GM23248 (cell line): ENCODE measurements at places on chromosomes 7 and 10. TPM values are rescaled to one million over a fixed set of nuclear protein-coding genes. Genes with fewer than 3 reads are reported as not detected.

DNA sequence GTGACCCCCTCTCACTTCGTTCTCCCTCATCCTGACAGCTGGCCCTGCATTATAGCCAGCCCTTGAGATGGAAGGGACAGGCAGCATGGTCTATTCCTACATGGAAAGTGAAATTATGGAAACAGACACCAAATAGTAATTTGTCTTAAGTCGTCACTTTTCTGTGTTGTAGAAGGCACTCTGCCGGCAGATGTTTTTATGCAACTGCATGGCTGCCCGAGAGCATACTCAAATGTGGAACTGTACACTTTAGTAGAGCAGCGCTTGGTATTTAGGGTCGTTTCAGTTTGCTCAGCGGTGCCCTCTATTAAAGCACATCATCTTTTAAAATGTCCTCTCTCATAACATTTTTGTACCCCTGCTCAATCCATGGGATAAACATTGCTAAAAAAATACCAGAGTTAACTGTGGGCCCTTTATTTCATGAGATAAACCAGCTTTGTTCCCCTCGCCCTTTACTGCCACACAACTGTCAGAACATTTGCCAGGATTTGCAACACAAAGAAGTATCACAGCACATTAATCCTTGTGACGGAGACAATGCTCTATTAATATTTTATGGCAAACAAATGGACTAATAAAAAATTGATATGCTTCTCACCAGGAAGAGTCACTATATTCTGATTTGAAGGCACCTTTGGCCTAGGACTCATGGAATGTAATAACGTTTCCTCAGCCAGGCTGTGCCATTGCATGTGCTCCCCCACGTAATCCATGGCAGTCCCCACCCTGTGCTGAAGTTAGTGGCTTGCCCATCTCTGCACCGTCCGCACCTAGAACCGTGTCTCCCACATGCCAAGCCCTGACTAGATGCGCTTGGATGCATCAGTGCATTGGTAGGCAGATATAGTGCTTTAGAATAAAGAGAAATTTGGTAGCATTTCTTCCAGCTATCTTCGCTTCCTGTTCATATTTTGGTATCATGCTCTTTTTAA is 221.3 kb downstream of the PAXIP1 start:
- DNase-seq, result no peak

- no peak for DNase-seq
Measured at GRCh38 chr10:53843736-53844362, 957.2 kb downstream of the PCDH15 start.

Gene MYH16
- total RNA-seq, result not detected in 2 replicates

Gene PAX4
- not detected in 2 replicates for total RNA-seq

DNA sequence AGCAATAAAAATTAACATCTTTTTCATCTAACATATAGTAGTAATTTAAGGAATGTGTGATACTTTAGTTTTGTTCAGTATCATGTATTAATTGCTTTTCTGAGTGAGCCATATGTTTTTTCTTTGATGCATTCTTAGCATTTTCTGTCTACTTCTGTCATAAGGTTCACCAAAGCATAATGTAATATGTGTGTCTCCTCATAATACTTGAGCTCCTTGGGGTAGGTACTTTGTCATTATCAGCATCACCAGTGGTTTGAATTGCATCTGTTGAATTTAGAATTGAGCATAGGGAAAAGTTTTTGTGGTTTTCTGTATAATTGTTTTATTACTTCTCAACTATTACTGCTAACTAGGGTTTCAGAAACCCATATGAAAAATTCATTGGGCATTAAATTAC is 26.5 kb downstream of the VPS50 start:
- no peak for DNase-seq

GRCh38 chr10:107728807-107729206 is 564.3 kb upstream of the SORCS1 start:
- no peak for DNase-seq

DNA sequence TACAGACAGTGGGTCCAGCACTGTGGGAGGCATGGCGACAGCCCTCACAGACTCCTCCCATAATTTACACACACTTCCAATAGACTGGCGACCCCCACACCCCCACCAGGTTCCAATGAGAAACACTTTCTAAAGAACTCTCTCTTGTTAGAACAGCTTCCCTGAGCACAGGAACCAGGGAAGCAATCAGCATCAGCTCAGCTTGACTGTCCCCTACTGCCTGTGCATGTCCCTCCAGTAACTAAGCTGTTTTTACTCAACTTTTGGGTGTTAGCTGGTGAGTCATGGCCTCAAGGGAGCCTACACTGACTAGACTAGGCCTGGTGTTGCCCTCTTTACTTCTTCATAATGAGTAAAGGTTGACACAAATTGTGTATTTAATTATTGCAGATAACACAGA is 32.6 kb upstream of the HERPUD2 start:
- DNase-seq, result peak; percentile 75

Gene LOXL4
- 496 and 507 TPM in 2 replicates for total RNA-seq

DNA sequence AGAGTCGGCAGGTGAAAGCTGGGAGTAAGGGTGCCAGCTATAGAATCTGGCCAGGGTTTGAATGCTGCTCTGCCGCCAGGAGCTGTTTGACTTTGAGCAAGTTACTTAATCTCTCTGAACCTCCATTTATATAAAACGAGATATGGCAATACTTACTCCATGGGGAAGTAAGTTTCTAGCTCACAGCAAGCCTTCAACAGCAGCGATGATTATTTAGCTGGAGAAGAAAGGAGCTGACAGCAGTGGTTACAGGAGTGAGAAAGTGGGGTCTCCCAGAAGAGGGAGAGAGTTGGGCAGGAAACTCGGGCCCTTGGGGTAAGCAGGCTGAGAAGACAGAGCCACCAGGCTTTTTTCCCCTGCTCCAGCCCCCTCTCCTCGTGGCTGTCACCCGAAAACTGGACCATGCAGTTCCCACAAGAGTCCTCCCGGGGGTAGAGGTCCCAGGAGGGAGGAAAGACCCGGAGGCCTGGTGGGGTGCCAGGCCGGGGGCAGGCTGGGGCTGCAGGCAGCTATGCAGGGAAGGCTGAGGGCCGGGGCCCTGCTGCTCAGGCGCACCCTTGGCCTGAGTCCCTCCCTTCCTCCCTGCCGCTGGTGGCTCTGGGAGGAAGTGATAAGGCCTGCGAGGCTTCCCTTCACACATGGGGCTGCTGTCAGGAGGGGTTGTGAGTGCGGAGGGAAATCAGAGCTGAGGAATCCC is 3.5 kb downstream of the NOS3 start:
- no peak for DNase-seq

Gene C10orf71
- total RNA-seq, result not detected in 2 replicates

GRCh38 chr7:158206341-158206740 is 381.3 kb downstream of the PTPRN2 start:
- no peak for DNase-seq

DNA sequence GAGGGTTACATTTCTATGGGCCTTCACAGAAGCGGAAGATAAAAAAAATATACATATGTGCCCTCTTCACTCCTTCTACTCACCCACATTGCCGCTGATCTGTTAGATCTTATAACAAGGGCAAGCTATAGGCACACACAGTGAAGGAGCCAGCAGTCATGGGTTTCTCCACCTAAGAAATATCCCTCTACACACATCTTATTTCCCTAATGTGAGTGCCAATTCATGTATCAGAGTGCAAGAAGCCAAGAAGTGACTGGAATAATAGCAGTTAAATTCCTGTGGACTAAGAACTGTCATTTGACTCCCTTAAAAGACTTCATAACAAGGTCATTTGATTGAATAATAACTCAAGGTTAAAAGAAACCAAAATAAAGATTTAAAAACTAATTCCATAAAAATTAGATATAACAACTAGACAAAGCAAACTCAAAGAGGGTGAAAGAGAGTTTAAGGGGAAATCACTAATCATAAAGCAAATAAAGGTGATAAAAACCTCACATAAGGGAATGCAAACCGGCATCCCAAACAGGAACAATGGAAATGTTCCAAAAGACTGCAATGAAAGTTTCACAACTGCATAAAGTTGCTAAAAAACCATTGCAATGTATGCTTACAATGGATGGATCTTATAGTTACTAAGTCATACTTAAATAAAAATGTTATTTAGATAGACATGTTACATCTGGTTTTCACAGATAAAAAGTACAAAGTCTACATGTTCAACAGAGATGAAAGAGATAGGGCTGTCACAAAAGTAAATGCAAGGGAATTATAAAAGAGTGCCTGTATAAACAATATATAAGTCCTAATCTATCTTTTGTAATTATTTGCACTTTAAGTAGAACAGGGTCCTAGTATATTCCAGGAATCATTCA is 42.8 kb downstream of the ARHGAP21 start:
- DNase-seq, result peak; percentile 59

DNA sequence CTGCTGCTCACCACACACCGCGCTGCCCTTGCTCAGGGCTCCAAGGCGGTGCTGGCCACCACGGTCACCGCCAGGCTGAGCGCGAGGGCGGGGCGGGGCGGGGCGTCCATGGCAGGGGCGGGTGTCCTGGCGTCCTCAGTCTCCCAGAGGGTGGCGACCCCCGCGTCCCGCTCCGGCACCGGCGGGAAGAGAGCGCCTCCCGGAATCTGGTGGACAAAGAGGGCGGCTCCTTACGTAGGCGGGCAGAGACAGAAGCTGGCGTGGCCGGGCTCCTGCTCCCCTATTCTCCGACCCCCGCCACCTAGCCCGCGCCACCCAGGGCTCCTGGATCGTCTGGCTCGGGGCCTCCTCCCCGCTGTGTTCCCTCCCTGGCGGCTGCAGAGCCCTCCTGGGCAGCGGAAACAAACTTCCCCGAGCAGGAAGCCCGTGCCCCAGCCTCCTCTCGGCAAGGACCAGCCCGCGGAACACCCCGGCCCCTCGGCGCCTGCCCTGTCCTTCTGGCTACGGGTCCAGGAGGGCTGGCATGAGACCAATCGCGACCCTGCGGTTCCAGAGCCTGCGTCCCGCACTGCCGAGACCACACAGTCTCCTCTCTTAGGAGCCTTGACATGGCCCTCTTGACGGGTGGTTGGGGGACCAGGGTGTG is 133.8 kb upstream of the ZNF92 start:
- DNase-seq, result peak; percentile 23

Gene ELMO1
- total RNA-seq, result not detected in 2 replicates

- peak; percentile 63 for DNase-seq
Measured at GRCh38 chr7:66326501-66327215, 121.5 kb downstream of the TPST1 start.

Gene CPXM2
- 19.8 and 21.2 TPM in 2 replicates for total RNA-seq

DNA sequence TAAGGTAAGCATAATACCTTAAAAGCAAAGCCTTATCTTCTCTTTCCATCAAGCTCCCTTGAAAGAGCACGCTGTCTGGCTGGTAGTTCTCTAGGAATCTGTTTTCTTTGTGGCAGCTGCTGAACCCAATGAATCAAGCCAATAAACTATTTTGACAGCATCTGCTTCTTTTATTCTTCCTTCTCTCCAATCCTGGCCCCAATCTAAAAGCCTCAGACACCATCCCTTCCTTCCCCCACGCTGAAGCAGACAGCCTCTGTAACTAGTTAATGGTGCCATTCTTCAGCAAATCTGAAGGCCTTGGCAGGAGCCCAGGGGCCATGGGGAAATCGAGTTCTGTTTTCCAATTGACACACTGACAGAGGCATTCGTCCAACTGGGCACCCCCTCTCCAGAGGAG is 186.6 kb upstream of the LYZL1 start:
- DNase-seq, result no peak

Gene CALCR
- not detected in 2 replicates for total RNA-seq

DNA sequence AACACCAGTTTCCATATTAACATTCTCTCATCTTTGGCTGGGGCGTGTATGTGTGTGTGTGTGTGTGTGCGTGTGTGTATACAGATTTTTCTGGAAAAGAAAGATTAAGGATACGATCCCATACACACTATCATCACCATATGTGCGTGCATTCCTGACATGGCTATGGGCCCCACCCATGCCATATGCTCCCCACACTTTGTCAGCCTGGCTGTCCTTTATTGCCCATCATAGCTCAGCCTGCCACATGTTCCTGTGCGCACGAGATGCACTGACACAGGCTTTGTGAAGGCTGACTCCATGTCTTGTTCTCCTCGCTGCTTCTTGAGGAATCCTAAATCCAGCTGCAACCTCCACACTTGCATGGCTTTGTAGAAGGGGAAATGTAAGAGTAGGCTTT is 984.1 kb downstream of the LRMDA start:
- DNase-seq, result no peak

DNA sequence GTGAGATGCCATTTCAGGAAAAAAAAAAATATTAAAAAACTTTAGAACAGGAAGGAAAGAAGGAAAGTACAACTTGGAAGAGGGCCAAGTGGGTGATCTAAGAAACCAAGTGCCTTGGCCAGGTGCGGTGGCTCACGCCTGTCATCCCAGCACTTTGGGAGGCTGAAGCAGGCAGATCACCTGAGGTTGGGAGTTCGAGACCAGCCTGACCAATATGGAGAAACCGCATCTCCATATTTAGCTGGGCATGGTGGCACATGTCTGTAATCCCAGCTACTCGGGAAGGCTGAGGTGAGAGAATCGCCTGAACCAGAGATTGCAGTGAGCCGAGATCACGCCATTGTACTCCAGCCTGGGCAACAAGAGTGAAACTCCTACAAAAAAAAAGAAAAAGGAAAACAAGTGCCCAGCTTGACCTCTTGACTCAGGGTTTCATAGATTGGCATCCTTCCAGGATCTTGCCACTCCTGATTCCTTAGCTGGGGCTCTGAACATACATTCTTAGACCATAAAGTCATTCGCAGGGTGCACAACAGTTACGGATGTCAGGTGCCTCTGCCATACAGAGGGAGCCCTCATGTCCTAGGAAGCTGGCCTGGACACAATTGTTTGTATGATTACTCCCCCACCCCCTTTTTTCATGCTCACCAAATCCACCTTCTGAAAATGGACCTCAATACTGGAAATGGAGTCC is 2.1 kb upstream of the GUSB start:
- no peak for DNase-seq

DNA sequence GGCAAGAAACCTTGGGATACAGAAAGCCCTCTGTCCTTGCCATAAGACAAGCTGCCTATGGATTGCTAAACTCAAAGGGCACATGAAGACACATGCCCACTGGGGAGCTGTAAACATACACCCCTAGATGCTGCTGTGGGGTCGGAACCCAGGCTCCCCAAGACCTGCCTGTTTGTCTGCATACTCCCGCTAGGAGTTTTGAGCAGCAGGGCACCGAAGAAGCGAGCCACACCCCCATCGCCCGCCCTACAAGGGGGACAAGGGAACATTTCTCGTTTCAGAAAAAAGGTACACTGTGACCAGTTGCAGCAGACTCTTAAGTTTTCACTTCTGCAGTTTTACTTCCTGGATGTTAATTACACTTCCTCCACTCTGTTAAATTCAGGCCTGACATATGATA is 680.2 kb upstream of the GHITM start:
- DNase-seq, result no peak

Gene TRIM50
- not detected in 2 replicates for total RNA-seq

Gene ZCCHC24
- 30.3 and 34.0 TPM in 2 replicates for total RNA-seq

Gene CLRN3
- total RNA-seq, result not detected in 2 replicates

Gene ANKRD2
- not detected in 2 replicates for total RNA-seq

Gene RBM28
- total RNA-seq, result 11.3 and 18.9 TPM in 2 replicates

Gene C10orf143
- total RNA-seq, result 0.76 TPM in 1 of 2 replicates, not detected in the other
